ENCODE measurements at places on chromosomes 6 and 20. TPM values are rescaled to one million over a fixed set of nuclear protein-coding genes. Genes with fewer than 3 reads are reported as not detected.

GRCh38 chr20:33028875-33029274, 2.6 kb upstream of the BPIFB6 start:
- no peak for DNase-seq

GRCh38 chr6:19757036-19757435, 80.1 kb upstream of the ID4 start:
- DNase-seq: no peak

The GINS1 gene
- 4.8 TPM for total RNA-seq

The TFAP2C gene
- 4.1 TPM for total RNA-seq

The GDAP1L1 gene
- total RNA-seq: not detected
